ENCODE measurements at places on chromosomes 2 and 18.
A peak's percentile ranks its signal among the peaks of the same experiment; 100 is the strongest.

DNA sequence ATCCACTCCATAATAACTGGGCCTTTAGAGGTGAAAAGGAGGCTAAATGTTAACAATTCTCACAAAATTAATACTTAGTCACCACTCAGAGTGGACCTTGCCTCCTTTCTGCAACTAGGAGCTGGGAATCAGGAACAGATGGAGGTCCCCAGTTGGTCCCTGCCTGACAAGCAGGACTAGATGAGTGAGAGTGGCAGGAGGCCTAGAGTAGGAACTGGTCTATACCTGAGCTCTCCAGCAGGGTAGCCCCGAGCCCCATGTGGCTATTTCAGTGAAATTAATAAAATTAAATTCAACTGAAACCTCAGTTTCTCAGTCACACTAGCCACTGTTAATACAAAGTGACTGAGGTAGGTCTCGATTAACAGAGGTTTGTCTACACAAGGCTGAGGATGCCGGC, 150.5 kb downstream of the MYO5B start:
- no peak for DNase-seq

GRCh38 chr18:54466248-54467005, 108.7 kb downstream of the C18orf54 start:
- DNase-seq, result no peak

DNA sequence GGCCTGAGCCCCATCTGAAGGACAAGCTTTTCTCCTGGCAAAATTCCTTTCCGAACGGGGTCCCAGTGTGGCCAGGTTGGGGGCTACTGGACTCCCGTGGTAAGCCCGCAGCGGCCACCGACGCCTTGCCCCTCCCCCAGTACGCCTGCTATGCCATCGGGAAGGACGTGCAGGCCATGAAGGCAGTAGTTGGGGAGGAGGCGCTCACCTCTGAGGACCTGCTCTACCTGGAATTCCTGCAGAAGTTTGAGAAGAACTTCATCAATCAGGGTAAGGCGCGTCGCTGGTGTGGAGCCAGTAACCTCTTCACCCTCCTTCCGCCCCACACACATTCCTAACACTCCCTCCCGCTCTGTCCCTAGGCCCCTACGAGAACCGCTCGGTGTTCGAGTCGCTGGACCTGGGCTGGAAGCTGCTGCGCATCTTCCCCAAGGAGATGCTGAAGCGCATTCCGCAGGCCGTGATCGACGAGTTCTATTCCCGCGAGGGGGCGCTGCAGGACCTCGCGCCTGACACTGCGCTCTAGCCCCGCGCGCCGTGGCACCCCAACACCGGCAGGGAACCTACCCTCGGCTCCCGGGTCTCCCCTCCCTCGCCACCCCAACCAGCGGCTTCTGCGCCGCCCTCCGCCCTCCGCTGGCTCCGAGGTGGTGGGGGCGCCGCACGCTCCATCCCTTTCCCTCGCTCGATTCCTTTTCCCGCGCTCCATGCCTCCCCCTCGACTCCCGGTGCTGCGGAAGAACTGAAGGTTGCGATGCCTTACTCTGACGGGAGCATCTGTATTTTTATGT, 13.6 kb upstream of the ANKRD53 start:
- peak; percentile 73 for DNase-seq

DNA sequence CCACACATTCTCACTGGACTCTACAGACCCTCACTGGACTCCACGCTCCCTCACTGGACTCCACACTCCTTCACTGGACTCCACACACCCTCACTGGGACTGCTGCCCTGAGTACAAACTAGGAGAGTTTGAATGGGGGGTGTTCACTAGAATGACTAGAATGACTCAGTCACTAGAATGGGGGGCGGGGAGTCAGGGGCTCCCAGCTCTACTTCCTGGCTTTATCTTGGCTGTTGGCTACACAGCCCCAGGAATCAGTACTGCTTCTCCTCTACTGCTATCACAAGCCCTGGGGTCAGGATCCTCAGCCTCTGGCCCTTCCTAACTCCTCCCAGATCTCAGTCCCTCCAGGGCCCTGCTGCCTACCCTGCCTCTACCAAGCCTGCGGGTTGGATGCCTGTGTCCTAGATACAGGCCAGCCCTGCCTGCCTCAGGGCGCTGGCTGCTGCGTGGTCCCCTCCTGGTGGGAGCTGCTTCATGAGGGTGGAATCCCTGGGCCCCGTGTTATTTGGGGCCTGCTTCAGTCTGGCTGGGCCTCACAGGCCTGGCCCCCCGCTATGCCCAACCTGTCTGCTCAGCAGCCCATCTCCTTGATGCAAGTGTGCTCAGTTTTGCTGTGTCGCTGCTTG, 7.8 kb downstream of the PTMA start:
- no peak for DNase-seq

GRCh38 chr2:147511491-147511948, 333.3 kb upstream of the ACVR2A start:
- DNase-seq, result no peak

DNA sequence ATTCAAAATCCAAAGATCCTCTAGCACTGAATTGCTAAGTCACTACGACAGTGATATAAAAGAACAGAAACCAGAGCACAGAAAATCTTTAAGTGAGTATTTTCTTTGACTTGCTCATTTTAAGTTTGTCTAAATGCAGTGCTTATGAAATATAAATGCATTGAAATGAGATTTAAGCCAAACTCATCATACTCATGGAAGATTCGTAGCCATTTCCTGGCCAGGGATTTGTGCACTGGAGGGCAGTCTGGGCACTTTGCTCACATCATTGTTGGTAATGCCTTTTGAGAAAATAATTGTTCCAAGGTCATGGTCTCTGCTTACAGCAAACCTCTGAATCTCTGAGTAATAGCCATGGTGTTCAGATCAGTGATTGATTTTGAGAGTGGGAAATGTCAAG, 307.7 kb downstream of the ARHGAP15 start:
- no peak for DNase-seq

GRCh38 chr18:36402765-36403396, 105.4 kb downstream of the FHOD3 start:
- DNase-seq, result no peak

DNA sequence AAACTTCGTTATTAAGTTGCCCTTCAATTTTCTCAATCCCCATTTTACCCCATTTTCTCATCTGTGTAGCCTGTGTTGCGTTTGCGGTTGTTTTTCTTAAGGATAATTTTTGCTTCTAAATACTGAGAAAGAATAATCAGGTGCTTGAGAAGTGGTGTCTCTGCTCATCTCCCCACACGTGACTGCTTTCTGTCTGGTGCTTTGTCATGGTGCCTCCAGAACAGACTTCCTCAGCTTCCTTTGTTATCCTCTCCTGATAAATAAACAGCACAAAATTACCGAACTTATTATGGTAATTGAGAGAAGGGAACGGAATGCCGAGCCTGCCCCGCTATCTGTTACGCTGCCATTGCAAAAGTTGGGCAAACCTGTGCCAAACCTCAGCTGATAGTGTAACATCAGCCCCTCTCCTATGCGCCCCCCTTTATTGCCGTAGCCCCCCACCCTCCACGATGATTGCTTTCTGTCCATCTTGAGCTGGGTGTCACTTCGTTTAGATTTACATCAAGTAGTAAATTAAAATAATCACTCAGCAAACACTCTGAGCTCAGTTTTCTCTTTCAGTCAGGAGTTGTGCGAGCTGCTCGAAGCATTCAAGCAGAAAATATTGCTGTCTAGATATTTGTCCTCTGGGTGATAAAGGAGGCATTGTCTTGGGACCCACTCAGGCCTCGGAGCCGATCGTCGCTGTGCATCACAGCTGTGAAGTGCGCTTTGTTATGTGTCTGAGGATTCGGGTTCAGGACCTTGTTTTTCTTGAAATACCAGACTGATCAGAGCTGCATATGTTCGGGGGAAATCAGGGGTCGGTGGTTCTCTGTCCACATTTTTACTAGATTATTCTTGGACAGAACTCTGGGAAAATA, 1008.5 kb upstream of the FANCL start:
- no peak for DNase-seq

GRCh38 chr2:32627441-32627813, 423 bp upstream of the TTC27 start:
- DNase-seq, result no peak

- DNase-seq, result no peak
Measured at GRCh38 chr2:71846669-71847291, 300.9 kb downstream of the CYP26B1 start.

DNA sequence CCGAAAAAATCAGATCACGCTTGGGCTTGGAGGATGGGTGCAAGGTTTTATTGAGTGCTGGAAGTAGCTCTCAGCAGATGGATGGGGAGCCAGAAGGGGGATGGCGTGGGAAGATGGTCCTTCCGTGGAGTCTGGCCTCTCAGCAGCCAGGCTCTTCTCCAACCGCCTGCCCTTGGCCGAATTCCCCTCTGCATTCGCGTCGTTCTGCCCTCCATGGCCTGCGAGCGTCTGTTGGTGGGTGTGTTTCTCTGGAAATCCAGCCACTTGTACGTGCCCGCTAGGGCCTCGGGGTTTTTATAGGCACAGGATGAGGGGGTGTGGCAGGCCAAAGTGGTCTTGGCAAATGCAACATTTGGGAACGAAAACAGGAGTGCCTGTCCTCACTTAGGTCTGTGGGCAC, 815.2 kb downstream of the TSN start:
- DNase-seq, result no peak

DNA sequence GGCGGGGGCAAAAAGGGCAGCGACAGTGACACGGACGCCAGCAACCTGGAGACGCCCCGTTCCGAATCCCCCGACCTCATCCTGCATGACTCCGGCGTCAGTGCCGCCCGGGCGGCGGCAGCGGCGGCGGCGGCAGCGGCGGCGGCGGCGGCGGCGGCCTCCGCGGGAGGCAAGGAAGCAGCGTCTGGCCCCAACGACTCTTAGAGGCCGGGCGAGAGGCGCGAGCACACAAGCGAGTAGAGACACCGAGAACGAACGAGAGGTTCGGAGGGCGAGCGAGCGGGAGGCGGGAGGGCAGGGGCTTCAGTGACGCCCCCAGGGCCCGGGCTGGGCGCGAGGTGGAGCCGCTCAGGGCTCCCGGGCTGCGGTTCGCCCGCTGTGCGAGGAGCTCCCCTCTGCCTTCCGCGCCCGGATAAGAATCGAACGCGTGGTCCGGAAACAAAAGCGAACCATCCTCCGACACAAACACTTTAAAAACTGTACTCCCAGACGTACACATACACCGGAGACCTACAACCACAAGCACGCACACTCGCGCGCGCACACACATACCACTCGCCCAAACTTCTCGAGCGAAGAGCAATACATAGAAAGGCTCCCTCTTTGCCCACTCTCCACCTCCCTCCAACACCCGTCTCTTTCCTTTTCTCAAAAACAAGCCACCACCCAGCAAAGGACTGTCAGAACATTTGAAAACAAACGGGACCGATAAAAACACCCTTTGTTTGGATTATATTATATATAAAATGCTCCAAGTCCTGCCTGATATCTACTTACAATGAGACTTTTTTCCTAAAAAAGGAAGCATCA, 2.8 kb downstream of the SP9 start:
- DNase-seq, result peak; percentile 65
